ENCODE measurements at places on chromosomes 7 and 10.

DNA sequence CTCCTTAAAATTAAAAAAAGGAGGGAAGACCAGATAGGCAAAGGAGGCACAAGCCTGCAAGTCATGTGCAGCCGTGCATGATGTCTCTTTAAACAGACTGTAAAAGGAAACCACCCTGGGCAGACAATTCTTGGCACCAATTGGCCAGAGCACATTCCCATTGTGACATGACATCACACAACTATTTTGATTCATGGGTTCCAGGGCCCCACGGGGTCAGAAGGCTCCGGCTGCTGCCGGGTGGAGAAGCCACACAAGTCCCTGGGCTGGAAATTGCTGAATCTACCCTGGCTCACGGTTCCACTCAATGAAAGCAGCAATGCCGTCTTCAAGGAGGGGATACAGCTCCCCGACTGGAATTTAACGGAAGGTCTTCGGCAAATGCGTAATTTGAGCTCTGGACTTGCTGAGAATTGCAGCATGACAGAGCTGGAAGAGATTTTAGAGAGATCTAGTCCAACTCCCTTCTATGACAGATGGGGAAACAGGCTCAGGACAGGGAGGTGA, 140.5 kb downstream of the PRKAG2 start:
- DNase-seq: peak; percentile 90

- DNase-seq: peak; percentile 62
Measured at GRCh38 chr10:68501691-68502090, 25.6 kb downstream of the SLC25A16 start.

DNA sequence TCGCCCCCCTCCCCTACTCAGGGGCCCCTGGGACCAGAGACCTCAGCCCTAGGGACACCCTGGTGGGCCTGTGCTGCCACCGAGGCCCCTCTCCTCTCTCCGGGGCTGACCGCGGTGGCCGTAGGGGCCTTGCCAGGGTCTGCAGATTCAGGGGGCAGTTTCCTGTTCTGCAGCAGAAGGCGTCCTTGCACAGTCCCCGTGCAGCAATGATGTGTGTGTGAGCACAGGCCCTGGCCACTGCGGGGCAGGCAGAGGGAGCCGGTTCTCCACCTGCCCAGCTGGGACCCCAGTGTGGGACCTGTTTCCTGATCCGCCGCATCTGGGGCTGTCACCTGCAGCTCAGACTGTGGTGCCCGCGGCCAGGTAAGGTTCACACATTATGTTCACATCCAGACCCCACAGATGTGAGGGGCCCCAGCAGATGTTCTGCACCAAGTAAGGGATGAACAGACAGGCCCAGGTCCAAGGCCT, 60.7 kb upstream of the DNAJB6 start:
- DNase-seq: no peak

DNA sequence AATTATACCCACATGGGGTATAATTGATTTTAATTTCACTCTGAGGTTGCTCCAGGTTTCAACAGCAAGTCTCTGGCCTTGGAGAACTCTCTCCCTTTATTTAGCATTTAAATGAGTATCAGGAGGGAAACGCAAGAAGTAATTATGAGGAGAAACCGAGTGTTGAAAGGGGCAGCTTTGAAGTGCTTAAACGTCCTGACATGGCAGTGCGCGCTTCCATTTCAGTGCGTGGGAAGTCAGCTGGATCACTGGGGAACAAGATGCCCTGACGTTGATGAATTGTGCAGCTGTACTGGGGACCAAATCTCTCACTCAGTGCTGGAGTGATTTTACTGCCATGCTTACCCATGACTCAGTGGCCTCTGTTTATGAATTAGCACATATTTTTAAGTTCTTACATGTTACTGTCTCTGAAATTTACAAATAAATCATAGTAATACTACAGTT, 106.0 kb upstream of the PRR15 start:
- no peak for DNase-seq

DNA sequence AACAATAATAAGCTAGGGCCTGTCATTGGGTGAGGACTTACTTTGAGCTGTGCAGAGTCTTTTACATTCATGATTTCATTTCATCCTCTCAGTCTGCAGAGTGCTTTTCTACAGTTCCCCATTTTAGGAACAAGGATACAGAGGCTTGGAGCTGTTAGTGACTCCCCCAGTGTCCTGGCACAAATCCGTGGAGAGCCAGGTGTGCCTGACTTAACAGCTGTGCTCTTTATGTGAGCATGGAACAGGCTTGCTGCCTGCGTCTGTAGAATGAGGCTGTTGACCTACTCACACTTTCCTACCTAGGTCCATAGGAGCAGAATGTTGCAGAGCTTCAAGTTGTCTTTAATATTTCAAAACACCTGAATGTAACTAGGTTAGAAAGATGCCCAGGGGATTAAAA, 50.4 kb upstream of the BTBD16 start:
- no peak for DNase-seq

- DNase-seq: no peak
Measured at GRCh38 chr7:46215987-46216567, 295.0 kb upstream of the IGFBP3 start.

DNA sequence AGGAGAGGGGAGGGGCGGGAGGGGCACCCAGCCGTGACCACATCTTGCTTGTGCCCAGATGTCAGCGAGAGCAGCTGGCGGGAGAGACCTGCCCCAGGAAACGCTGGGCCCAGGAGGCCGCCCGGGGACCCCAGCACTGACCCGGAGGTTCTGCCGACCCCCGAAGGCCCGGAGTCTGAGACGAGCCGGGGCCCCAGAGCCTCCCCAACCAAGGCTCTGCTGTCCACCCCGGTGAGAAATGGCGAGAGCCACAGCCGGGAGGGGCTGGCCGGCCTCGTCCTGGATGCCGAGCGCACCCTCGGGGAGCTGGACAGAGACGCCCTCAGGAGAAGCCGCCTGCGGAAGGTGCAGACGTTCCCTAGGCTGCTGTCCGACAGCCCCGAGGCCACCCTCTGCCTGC, 25.9 kb downstream of the KNDC1 start:
- no peak for DNase-seq

GRCh38 chr7:99928994-99929729, at the start of gene GJC3:
Gene GJC3, minus strand, starts transcription at chr7:99929620. Its CDS starts 0 bp downstream, at chr7:99929620.
- DNase-seq: peak; percentile 74

DNA sequence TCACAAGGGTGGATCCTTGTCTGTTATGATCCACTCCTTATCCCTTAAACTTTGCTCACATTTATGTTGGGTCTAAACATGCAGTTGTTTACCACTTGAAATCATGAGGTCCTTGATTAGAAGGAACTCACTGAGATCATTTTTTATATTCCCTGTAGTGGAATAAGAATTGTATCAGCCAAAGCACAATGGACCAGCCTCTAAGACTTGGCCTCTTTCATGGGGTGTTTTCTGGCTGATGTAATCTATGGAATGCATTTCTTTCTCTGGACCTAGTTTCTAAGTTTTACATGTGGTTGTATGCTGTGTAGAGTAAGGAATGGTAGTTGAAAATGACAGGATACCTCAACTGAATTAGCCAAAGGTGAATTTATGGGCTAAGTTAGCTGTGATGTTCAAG, 376.6 kb downstream of the SORCS3 start:
- no peak for DNase-seq

DNA sequence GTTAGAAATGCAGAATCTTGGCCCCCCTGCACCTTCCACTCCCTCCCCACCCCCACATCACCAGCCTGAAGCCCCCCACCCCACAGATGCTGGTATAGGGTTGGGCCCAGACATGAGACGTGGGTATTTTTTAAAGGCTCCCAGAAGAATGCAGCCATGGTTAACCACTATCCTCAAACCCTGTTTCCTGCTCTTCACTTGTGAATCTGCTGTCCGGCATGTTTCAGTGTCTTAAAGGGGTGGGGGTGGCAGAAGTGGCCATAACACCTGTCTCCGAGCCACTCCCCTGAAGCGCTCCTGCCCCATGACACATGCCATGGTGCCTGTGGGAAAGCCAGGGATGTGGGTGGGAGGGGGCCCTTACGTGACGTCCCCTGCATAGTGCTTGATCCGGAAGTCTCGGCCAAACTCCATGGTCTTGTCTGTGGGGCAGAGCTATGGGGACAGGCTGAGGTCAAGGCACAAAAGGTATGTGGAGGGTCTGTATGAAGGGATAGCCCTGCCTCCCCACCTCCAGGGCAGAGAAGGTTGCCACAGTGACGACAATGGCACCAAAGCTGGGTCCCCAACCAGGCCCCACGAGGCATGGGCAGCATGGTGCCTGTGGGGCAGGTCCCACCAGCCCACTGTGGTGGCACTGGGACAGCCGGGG, 9.6 kb downstream of the MYO1G start:
- DNase-seq: no peak

DNA sequence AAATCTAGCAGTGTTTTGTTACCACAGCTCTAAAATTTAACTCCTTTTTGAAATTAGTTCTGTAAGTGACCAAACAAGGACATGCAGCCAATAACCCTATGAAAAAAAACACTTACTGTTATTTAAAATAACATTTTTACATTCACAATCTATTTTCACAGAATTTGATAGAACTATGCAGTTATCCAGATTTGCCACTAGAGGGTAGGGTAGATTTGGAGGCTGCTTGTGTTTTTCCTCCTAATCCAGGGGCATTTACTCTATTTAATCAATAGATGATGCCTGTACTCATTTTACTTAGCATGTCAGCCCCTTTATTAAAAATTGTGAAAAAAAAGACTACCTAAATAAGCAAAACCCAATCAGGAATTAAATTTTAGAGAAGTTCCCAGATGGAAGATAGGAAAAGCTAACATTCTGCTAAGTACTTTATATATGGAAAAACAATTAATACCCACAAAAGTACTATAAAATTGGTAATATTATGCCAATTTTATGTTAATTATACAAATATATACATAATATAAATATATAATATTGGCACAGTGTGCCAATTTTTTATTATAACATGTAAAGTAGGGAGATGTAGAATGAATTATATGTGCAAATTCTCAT, 18.1 kb upstream of the LIPK start:
- DNase-seq: no peak

DNA sequence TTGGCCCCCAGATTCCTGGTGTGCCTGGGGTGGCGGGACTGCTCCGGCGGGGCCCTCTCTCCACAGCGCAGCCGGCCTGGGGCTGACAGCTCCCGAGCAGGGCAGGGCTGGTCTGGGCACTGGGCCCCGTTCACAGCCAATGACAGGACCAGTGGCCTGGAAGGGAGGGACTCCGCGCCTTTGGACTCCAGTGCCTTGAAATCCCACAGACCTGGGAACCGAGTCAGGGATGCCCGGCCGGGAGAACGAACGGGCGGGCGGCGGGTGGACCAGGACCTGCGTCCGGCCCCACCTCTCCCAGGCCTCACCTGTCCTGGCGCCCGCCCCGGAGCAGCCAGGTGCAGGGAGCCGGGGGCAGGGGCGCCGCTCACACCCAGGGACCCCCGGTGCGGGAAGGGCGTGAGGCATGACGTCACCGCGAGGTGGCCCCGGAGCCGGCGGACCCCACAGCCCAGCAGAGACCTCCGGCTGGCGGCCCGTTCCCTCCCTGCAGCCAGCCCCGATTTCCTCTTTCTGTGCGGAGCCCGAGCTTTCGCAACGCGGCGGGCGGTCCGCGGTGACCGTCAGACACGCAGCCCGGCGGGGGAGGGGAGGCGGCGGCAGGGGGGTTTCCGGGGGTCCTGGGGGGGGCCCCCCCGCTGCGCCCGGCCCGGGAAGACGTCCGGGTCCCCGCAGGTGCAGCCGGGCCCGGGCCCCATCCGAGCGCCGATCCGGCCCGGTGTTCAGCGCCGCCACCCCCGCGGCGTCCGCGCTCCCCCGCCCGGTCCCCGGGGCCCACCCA, 743 bp downstream of the ADAP1 start:
- no peak for DNase-seq

DNA sequence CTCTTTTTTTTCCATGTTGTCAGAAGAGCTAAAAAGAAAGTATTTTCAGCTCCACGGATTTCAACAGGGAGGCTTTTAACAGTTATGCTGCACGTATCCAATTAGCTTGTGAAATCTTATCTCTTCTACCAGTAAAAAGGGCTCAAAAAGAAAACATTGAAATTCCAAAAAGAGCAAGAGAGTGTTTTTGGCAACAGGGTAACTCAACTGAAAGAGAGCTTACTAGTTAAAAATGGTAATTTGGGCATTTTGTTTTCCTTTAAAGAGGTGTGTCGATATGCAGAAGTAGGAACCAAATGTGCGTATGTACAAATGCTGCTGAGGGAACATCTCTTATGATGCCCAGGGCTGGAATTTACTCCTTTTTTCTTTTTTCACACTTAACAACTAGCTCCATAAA, 292.8 kb downstream of the PRKG1 start:
- no peak for DNase-seq

DNA sequence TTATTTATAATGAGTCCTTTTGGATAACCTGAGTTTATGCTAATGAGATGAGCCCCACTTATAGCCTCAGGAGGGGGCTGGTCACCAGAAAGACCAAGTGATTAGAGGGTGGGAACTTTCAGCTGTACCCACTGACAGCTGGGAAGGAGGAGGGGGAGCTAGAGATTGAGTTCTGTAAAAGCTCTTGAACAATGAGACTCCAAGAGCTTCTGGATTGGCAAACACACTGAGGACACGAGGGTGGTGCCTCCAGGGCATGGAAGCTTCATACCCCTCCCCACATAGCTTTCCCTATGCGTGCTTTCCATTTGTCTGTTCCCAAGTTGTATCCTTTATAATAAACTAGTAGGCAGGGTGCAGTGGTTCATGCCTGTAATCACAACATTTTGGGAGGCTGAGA, 20.3 kb downstream of the MRPS24 start:
- no peak for DNase-seq

DNA sequence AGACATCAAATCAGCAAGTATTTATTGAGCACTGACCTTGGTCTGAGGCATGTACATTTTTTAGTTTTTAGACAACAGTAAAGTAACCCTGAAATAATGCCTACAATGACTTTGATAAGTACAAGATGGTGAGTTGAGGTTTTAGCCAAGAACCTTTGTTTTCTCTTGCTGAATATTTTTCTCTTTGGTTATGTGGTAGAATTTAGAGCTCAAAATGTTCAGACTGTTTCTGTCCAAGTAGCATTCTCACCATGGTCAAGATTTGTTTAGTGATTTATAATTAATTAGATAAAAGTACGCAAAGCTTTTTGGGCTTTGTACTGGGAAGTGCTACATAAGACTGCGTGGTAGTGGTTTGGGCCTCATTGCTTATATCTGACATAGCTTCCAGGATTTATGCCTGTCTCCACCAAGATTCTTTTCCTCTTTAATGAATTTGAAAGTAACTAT, 102.4 kb downstream of the KAT6B start:
- no peak for DNase-seq
